ENCODE measurements at places on chromosomes 3 and 15. TPM values are rescaled to one million over a fixed set of nuclear protein-coding genes. Genes with fewer than 3 reads are reported as not detected.
A peak's percentile ranks its signal among the peaks of the same experiment; 100 is the strongest.

GRCh38 chr3:27939521-27939920 is 217.4 kb upstream of the EOMES start:
- DNase-seq, result peak; percentile 33

GRCh38 chr15:90047956-90048575 is 46.9 kb downstream of the ZNF710 start:
- DNase-seq, result no peak

DNA sequence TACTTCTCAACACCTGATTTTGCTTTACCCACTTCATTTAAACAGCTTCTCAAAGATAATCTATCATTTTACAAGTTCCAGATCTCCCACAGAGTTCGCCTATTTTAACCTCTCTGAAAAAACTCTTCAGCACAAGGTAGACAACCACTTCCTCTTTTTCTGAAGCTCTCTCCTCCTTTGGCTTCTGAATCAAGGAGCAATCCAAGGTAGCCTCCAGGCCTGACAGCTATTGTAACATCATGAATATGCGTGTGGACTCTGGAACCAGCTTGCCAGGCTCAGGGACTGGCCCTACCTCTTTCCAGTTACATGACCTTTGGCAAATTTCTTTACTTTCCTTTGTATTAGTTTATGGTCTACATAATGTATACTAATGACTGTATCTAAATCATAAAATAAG is 405.9 kb upstream of the ZNF385D start:
- DNase-seq, result no peak

GRCh38 chr3:182937293-182938051 is 42.9 kb downstream of the DCUN1D1 start:
- DNase-seq, result no peak

Gene CMTM6
- 91.7 TPM for total RNA-seq

GRCh38 chr3:36707623-36708409 is 56.5 kb downstream of the DCLK3 start:
- DNase-seq, result peak; percentile 86

GRCh38 chr3:128068156-128068620 is 16.0 kb downstream of the SEC61A1 start:
- peak; percentile 66 for DNase-seq

Measured in GM23248 (cell line).